ENCODE measurements at places on chromosomes 5 and 9.

DNA sequence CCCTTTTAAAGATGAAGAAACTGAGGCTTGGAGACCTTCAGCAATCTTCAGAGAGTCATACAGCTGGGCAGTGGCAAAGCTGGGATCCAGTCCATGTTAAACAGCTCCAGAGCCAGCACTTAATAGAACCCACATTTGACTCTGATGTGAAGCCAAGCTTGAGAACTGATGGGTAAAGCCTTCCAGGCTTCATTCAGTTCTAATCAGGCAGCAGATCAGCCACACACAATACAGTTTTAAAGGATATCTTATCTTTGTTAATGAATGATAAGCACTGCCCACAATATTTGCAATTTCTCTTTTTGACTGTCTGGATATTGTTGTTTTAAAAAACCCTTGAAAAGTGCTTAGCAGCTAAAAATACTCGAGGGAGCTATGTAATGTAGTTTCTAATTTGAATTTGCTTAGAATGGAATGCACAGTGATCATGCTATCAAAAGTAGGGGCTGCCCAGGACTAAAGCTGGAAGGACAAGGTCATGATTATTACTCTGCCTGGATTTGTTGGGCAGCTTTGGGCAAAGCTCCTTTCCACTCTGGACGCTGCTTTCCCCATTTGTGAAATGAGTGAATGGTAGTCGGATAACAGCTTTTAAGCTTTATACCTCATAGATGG, 31.3 kb upstream of the HTR4 start:
- DNase-seq, result no peak

- DNase-seq, result no peak
Measured at GRCh38 chr5:167143716-167144115, 1147.7 kb upstream of the WWC1 start.

GRCh38 chr9:33445389-33446239, 1.8 kb downstream of the AQP3 start:
- peak; percentile 29 for DNase-seq

DNA sequence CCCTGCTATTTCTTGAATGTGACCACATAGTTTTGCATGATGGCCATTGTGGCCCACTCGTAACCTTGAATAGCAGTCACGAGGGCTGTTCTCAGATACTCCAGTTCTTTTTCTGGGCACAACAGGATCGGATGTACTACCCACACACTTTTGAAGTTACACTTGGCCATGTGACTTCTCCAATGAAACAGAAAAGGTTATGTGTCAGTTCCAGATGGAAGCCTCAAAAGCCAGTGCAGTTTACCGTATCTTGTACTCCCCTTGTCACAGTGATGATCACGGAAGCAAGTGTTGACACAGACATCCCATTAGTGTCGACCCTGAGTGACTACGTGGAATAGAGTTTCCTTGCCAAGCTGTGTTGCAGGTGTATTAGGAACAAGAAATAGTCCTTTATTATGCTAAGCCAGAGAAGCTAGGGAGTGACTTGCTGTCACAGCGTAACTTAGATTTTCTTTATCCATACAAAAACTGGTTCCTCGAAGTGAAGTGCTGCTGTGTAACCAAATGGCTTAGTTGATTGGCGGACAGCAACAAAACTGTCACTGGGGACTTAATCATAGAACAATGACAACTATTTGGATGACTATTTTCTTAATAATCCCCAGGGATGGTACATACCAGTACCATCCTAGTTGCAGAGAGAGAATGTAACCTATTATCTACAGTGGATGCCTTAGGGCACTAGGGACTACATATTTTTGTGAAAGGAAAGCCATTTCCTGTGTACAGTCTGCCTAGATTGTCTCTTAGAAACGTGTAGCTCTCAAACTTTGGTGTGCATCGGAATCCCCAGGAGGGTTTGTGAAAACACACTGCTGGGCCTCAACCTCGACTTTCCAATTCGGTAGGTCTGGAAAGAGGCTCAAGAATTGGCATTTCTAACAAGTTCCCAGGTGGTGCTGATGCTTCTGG, 90.1 kb upstream of the DMRT1 start:
- DNase-seq, result peak; percentile 65

- DNase-seq, result no peak
Measured at GRCh38 chr5:109335114-109335513, 74.7 kb downstream of the PJA2 start.

All from PC-3 (cell line).